ENCODE measurements at places on chromosomes 6 and 20. TPM values are rescaled to one million over a fixed set of nuclear protein-coding genes. Genes with fewer than 3 reads are reported as not detected.

GRCh38 chr20:55253781-55254180 lies 751.5 kb downstream of the CBLN4 start:
- no peaks in the 10 kb centered on the region for H3K27me3 ChIP-seq
- H3K4me1 ChIP-seq, result no peaks in the 10 kb centered on the region
- no peaks in the 10 kb centered on the region for H3K36me3 ChIP-seq

- no peak overlapping the region for H3K4me3 ChIP-seq
- H3K36me3 ChIP-seq, result no peaks in the 10 kb centered on the region
- H3K27me3 ChIP-seq, result no peaks in the 10 kb centered on the region
- no peak for DNase-seq
- no peaks in the 10 kb centered on the region for H3K4me1 ChIP-seq
Observed at GRCh38 chr20:39676241-39676640, 714.1 kb downstream of the DHX35 start.

DNA sequence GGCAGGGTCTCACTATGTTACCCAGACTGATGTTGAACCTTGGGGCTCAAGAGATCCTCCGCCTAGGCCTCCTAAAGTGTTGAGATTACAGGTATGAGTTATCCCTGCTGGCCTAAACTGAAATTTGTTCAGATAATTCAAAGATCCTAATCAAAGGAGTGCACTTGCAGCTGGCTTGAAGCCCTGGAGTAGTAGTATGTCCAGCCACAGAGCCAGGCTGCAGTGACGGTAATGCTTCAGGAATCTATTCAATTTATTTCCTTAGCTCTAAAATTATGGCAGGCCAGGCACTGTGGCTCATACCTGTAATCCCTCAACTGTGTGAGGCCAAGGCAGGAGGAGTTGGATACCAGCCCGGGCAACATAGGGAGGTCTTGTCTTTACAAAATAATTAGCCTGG lies 1.4 kb upstream of the DDX43 start:
- peak; percentile 32 for DNase-seq
- no peak overlapping the region for H3K27ac ChIP-seq
- no peak overlapping the region for H3K4me3 ChIP-seq
- no peaks in the 10 kb centered on the region for H3K36me3 ChIP-seq

GRCh38 chr6:134797400-134798113 lies 152.3 kb downstream of the ALDH8A1 start:
- H3K27ac ChIP-seq, result no peak overlapping the region
- no peak for DNase-seq
- H3K27me3 ChIP-seq, result no peaks in the 10 kb centered on the region
- H3K4me3 ChIP-seq, result no peak overlapping the region

The C20orf204 gene
- 0.26 TPM for total RNA-seq

GRCh38 chr6:138031417-138031816 lies 75.8 kb downstream of the PERP start:
- H3K4me1 ChIP-seq, result no peaks in the 10 kb centered on the region
- no peak overlapping the region for H3K4me3 ChIP-seq
- no peaks in the 10 kb centered on the region for H3K36me3 ChIP-seq
- peaks cover 9% of the 10 kb centered on the region for H3K27me3 ChIP-seq

- no peak for DNase-seq
- no peak overlapping the region for H3K4me3 ChIP-seq
- no peaks in the 10 kb centered on the region for H3K27me3 ChIP-seq
- no peaks in the 10 kb centered on the region for H3K36me3 ChIP-seq
Observed at GRCh38 chr6:11833626-11834592, 55.3 kb upstream of the ADTRP start.

Measured in fibroblast of lung (primary cell).